Amniotic stem cell (primary cell): ENCODE measurements at places on chromosomes 5 and 9.
A peak's percentile ranks its signal among the peaks of the same experiment; 100 is the strongest.

DNA sequence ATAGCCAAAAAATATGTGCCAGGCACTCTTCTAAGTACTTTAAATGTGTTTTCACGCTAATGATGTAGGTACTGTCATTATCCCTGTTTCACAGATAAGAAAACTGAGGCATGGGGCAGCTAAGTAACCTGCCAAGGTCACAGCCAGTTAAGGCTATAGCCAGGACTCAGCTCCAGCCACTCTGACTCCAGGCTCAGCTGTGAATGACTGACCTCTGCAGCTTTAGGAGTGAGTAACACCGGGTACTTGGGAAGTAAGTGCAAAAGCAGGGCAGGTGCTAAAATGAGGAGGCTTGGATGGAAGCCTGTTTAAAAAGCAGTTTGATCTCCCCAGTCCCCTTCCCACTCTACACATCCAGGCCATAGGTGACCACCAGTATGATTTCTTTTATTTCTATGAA lies 10.6 kb upstream of the SHC3 start:
- no peak for DNase-seq

DNA sequence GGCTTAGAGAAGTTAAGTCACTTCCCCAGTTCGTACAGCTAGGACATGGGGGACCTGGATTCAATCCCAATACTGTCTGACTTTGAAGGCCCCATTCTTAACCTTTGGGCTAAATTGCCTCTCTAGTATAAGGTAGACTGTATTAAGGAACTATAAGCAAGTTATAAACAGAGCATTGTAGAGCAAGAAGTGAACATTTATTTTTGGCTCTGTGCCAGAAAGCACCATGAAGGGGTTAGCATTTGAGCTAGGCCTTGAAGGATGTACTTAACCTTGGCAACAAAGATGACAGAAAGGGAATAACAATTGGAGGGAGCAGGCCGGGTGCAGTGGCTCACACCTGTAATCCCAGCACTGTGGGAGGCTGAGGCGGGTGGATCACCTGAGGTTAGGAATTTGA lies 32.8 kb downstream of the GALNT10 start:
- no peak for DNase-seq

- DNase-seq, result no peak
These were observed 16.9 kb downstream of the CAMSAP1 start for GRCh38 chr9:135890190-135891026.

GRCh38 chr5:56314529-56314928 lies 81.4 kb upstream of the ANKRD55 start:
- no peak for DNase-seq

DNA sequence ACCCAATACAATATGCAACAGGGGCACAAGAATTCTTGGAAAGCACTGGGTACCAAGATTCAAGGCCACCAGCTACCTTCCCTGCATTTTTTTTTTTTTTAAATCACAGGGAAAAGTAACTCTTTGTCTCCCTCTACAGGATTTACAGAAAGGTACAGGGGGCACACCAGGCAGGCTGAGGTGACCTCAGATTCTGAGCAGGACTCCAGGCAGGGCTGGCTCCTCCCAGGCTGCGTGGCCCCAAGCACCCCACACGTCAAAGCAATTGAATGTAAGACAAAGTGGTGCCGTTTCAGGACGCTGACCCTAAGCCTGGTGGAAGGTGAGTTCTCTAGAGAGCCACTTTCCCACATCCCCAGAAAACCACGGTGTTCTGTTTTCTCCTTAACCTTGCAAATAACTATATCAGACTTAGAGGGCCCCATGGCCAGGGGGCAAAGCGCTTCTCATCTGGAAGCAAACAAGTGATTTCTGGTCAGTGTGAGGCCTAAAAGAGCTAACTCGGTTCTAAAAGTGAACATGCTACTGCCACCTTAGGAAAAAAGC lies 222.6 kb downstream of the ROR2 start:
- DNase-seq, result no peak

GRCh38 chr5:56409331-56410190 lies 176.4 kb upstream of the ANKRD55 start:
- DNase-seq, result peak; percentile 77

DNA sequence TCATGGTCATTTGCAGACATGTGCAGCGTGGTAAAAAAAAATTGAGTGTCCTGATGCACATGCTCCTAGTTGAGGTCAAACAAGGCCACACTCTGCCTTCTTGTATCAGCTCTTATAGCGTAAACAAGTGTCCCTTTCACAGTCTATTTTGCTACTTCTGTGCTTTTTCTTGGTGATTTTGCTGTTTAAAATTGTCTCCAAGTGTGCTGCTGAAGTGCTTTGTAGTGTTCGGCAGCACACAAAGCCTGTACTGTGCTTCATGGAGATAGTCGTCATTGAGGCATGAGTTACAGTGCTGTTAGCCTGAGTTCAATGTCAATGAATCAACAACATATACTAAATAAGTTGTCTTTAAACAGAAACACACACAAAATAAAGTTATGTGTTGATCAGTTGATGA lies 690.4 kb upstream of the MEF2C start:
- DNase-seq, result no peak

- no peak for DNase-seq
These were observed 269.0 kb upstream of the RGMB start for GRCh38 chr5:98504505-98504904.

GRCh38 chr9:13351778-13352386 lies 72.4 kb upstream of the MPDZ start:
- peak; percentile 35 for DNase-seq

DNA sequence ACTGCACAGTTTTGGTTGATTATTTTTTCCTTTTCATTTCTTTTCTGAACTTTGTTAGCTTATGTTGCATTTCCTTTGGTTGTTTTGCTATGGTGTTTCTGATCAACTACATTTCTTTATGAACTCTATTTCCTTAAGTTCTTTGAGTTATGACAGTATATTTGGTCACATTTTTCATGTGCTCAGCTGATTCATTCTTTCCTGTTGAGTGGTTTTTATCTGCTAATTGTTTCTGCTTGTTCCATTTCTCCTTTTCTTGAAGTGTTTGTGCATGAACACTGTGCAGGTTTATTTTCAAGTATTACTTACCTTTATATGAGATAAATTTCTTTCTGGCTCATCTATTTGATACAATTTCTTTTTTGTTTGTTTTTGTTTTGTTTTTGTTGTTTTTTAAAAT lies 50.9 kb upstream of the MACIR start:
- DNase-seq, result no peak

- no peak for DNase-seq
These were observed 9.5 kb downstream of the CEMIP2 start for GRCh38 chr9:71758785-71759184.

DNA sequence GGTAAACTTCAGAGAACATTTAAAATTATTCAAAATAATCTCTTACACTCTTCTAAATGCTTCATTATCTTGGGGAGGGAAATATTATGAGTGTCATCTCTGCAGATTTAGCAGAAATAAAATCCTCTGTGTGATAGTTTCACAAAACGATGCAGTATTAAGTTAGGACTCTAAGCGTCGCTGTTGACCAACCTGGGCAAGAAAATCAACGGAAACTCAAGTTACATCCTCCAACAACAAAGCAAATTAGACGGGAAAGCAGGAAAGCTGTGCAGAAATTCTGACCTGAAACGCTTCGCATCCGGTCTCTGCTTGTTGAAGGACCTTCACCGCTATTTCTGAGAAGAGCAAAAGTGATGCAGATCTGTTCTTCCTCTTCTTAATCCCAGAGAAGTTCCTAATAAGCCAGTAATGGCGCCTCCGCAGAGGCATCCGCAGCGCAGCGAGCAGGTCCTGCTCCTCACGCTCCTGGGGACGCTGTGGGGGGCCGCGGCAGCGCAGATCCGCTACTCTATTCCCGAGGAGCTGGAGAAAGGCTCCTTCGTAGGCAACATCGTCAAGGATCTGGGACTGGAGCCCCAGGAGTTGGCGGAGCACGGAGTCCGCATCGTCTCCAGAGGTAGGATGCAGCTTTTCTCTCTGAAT lies at the start of gene PCDHGA6:
TSS of gene PCDHGA6 (plus strand) at position 219 of the 645 bp plus-strand sequence. CDS start at position 412, 193 bp downstream.
- DNase-seq, result no peak

GRCh38 chr9:137064027-137064879 lies 6.1 kb downstream of the SAPCD2 start:
- DNase-seq, result no peak

DNA sequence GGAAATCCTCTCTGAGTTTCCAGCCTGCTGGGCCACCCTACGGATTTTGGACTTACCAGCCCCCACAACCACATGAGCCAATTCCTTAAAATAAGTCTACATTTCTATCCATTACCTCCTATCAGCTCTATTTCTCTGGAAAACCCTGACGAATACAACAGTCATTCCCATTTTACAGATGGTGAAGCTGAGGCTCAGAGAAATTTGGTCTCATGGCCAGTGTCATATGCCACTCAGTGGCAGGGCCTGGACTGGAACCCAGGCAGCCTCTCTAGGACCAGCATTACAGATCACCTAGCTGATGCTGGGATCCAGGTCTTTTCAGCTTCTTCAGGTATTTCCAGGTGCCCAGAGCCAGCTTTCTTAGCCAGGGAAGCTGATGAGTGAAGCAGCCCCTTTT lies 45.0 kb upstream of the SH3PXD2B start:
- no peak for DNase-seq

- no peak for DNase-seq
These were observed 15.5 kb upstream of the TRIM32 start for GRCh38 chr9:116671605-116672004.

- no peak for DNase-seq
These were observed 731.8 kb upstream of the RGMB start for GRCh38 chr5:98041661-98042060.

DNA sequence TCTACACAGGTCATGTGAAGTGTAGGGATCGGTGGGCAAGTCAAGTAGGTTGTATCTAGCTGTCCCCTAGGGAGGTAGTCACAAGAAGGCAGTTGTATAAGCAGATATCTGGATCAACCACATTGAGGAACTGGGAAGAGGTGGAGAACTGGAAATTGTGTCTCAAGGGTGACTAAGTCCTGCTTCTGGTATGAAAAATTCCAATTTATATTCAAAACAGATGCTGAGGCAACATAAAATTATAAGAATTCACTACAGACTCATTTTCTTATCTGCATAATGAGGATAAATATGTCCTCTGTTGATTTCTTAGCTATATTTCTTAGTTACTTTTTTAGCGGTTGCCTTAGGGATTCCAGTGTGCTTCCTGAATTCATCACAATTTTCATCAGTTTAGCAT lies 46.8 kb downstream of the GALNT12 start:
- peak; percentile 75 for DNase-seq

GRCh38 chr9:123216251-123216797 lies 52.1 kb downstream of the STRBP start:
- no peak for DNase-seq

- DNase-seq, result no peak
These were observed 23.2 kb upstream of the NEURL1B start for GRCh38 chr5:172617817-172618216.

- DNase-seq, result peak; percentile 60
These were observed 44.2 kb upstream of the COL15A1 start for GRCh38 chr9:98899408-98900056.

GRCh38 chr5:22473886-22474285 lies 379.3 kb downstream of the CDH12 start:
- DNase-seq, result no peak

GRCh38 chr9:91382298-91382697 lies 20.6 kb upstream of the AUH start:
- DNase-seq, result no peak

DNA sequence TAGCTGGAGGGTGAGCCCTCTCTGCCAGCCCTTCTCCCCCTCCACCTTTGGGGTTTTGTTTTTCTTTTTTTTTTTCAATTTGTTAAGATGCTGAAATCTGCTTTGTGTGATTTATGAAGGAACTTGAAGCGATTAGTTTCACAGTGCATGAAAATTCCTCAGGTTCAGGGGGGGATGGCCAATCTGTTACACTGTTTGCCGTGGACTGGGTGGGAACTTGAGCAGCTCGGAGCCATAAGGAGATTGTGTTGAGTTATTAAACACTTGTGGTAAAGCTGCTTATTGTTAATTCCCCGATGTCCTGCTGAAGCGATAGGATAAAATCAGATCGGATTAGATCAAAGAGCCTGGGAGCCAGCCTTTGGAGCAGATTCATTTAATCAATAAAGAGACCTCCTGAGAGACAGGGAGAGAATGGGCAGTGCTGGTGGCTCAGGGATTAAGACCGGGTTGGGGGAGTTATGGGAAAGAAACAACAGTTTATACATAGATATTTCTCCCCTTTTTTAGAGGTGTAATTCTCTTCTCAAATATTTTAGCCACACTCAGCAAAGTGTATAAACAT lies 105.8 kb upstream of the SPATA31D4 start:
- DNase-seq, result no peak

GRCh38 chr5:107538331-107538730 lies 132.4 kb downstream of the EFNA5 start:
- no peak for DNase-seq

DNA sequence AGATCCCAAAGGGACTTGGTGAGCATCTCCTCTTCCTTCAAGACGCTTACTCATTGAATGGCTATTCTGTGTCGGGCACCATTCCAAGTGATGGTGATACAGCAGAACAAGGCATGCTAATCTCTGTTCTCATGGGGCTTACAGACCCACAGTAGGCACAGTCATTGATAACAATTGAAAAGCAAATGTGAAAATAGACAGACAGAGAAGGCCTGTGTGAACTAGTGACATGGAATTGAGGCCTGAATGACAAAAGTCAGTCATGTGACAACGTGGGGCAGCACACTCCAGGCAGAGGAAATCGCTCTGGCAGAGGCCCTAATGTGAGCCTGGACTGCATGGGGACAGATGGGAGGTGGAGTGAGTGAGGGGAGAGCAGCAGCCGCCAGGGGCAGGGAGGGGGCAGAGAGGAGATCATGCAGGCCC lies 70.7 kb upstream of the CPLX2 start:
- no peak for DNase-seq

GRCh38 chr5:166695326-166695725 lies 1596.1 kb upstream of the WWC1 start:
- DNase-seq, result no peak

DNA sequence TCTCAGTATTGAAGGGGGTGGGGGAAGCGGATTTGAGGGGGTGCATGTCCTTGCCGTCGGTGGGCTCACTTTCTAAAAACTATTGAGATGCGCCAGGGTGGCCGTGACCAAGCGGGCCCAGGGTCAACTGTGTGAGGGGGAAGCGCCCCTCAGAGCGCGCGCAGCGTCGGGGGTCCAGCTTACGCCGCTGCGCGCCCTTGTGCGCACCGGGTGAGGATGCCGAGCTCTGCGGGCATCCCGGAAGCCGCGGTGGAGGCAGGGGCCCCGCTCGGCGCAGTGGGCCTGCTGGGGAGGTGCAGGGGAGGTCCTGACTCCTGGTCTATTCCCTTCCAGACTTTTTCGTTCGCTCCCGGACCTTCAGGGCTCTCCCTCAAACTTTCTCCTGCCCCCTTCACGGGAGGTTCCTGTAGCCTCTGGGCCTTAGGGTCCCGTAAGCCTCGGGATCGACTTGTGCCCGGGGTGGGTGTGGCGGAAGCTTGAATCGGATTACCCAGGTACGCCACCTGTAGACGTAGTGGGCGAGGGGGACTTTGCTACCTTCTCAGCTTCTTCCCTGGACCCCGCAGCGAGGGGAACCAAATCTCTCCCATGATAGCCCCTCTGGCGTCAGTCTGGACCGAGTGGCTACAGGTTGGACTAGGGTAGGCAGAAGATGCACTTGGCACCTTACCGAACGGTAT lies 2.5 kb upstream of the PRDM6 start:
- DNase-seq, result no peak

GRCh38 chr5:81829242-81829641 lies 78.3 kb upstream of the SSBP2 start:
- no peak for DNase-seq
